ENCODE measurements at places on chromosomes 16 and 17.

- DNase-seq, result no peak
These were observed 17.3 kb downstream of the UTS2R start for GRCh38 chr17:82388922-82389283.

- DNase-seq, result no peak
These were observed 79.5 kb upstream of the RPL38 start for GRCh38 chr17:74123866-74124444.

GRCh38 chr17:69478916-69479315 is 64.4 kb downstream of the MAP2K6 start:
- no peak for DNase-seq

DNA sequence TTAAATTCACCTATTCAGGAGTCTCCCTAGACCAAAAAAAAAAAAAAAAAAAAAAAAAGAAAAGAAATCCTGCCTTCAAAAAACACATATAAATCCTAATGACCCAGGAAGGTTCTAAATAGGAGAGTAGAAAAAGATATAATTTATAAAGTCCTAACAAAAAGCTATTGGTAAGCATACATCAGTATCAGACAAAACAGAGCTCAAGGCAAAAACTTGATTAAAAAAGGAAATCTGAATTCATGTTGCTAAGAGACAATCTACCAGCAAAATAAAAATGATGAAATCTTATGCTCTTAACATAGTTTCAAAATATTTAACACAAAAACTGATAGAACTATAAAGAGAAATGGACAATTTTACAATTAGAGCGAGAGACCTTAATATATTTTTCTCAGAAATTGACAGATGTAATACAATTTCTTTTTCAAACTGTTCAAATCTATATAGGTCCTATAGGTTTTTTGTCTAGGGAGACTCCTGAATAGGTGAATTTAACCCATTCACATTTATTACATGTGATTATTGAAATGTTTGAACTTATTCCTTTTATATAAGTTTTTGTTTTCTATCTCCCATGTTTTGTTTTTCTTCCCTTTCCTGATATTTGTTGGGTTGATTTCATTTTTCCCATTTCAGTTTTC is 57.0 kb downstream of the NT5M start:
- no peak for DNase-seq

DNA sequence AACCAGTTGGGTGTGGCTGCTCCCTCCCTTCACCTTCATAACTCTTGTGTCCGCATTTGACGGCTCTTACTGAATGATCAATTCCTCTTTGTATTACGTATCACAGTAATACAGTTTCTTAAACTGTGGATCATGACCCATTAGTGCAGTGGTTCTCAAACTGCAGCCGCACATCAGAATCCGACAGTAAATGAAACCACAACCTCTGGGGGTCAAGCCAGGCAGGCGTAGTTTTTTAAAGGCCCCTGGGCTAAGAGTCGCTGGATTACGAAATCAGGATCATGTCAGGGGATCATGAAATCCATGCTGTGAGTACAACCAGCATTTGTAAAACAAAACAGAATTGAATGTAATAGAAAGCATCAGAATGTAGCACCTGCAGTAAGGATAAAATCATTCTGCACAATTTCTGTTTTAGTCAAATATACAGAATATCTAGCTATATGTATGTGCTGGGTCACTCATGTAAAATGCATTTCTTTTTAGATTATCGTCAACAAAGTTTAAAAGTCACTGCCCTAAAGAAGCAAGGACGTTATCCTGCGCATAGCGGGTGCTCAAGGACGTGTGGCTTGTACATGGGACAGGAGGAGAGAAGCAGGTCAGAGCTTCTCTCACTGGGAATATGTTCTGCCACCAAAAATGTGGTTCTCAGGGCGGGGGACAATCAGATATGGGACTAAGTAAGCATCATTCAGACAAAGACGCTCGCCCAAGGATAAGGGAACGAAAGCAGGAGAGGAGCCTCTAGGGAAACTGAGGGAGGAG is 113.1 kb downstream of the ZFHX3 start:
- DNase-seq, result no peak

- no peak for DNase-seq
These were observed 11.5 kb downstream of the HAS3 start for GRCh38 chr16:69116906-69117305.

DNA sequence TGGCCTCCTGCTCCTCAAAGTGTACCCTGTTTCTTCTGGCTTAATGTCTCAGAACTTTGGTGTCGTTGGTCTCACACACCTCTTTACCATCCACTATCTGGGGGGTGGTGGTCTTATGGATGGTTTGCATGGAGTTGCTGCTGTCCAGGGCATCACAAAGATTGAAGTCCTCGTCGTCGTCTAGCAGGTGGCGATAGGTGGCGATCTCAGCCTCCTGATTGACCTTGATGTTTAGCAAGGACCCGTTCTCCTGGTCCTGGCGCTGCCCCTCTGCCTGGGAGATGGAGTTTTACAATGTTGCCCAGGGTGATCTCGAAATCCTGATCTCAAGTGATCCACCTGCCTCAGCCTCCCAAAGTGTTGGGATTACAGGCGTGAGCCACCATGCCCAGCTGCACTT is 31.1 kb upstream of the HELZ start:
- peak; percentile 16 for DNase-seq

- no peak for DNase-seq
These were observed 193.4 kb upstream of the CDH11 start for GRCh38 chr16:65315081-65315780.

Data from OCI-LY7 (cell line).